Sigmoid colon (tissue), 7 donors: ENCODE measurements at places on chromosomes 13 and 19. TPM values are rescaled to one million over a fixed set of nuclear protein-coding genes. Genes with fewer than 3 reads are reported as not detected.

Gene IFNL3
- total RNA-seq, result not detected

DNA sequence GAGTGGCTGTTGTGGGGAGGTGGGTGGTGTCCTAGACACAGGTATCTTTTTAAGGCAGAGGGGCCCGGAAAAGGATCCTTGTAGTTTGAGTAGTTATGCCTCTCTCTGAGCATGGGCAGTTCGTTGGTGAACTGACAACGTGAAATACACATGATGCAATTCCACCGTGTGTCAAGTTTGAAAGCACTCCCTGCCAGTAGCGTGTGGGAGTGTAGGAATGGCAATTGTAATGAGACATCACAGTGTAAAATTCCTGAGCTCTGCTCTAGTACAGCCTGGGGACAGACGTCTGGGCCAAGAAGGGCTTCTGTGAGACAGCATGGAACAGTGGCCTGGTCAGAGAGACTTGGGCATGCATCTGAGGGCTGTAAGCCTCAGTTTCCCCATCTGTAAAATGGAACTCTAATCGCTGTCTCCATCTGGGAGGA lies 10.4 kb upstream of the ASF1B start:
- no peaks in the 10 kb centered on the region for H3K27me3 ChIP-seq
- H3K4me1 ChIP-seq, result peaks cover 32% of the 10 kb centered on the region
- no peak for DNase-seq

- H3K4me1 ChIP-seq, result peaks cover 3% of the 10 kb centered on the region
- H3K4me3 ChIP-seq, result no peak overlapping the region
- peaks cover 64% of the 10 kb centered on the region for H3K36me3 ChIP-seq
- H3K27me3 ChIP-seq, result no peaks in the 10 kb centered on the region
Measured at GRCh38 chr19:49558591-49558990, 21.8 kb downstream of the NOSIP start.

GRCh38 chr19:42370626-42371175 lies 19.4 kb downstream of the CNFN start:
- H3K27me3 ChIP-seq, result no peaks in the 10 kb centered on the region
- no peak overlapping the region for H3K27ac ChIP-seq
- no peak overlapping the region for H3K4me3 ChIP-seq
- H3K36me3 ChIP-seq, result peaks cover 10% of the 10 kb centered on the region

Gene CERS4
- total RNA-seq, result 29.9 TPM

Gene CNFN
- not detected for total RNA-seq

Gene BRCA2
- total RNA-seq, result 0.49 TPM

GRCh38 chr19:30070198-30070967 lies 128.3 kb downstream of the URI1 start:
- DNase-seq, result peak; percentile 52
- H3K36me3 ChIP-seq, result no peaks in the 10 kb centered on the region
- no peak overlapping the region for H3K4me3 ChIP-seq
- H3K4me1 ChIP-seq, result no peaks in the 10 kb centered on the region

- no peak overlapping the region for H3K4me3 ChIP-seq
- H3K27me3 ChIP-seq, result no peaks in the 10 kb centered on the region
- H3K27ac ChIP-seq, result no peak overlapping the region
- H3K4me1 ChIP-seq, result peaks cover 15% of the 10 kb centered on the region
- no peak for DNase-seq
- no peaks in the 10 kb centered on the region for H3K36me3 ChIP-seq
Measured at GRCh38 chr13:79655509-79655908, 174.6 kb downstream of the NDFIP2 start.

DNA sequence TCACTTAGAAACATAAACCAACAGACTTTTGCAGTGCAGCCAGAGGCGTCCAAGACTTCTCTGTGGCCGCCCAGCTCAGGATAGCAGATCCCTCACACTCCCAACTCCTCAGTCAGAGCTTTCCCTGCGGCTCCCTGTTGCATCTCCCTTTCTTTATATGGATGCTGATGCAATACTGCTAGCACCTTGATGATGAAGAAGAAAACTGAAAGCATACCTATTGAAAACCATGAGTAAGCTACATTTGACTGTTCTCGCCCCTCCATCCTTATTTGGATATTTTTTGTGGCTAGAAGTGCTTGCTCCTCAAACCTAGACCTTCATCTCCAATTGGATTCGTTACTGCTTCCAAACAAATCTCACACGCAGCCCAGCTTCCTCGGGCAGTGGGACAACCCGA lies 57.3 kb upstream of the UBL3 start:
- DNase-seq, result no peak
- H3K27me3 ChIP-seq, result no peaks in the 10 kb centered on the region
- no peak overlapping the region for H3K4me3 ChIP-seq
- H3K4me1 ChIP-seq, result no peaks in the 10 kb centered on the region

DNA sequence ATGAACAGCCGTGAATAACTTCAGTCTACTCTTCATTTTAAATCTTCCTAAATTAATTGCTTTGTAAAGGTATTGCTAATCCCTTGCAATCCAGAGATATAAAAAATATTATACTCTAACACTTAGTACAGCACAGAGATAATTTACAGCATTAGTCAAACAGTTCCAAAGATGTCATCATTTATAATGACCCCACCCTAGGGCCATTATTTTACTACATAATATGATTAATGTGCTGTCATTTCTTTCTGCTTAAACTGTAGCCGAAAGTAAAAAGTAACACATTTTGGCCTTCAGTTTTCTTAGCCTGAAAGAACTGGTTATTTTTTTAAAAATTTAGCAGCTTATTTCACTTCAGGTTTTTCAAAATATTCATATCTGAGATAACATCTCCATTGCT lies 256.3 kb upstream of the RFC3 start:
- DNase-seq, result no peak
- peak overlapping the region; percentile 32 for H3K27ac ChIP-seq
- peaks cover 29% of the 10 kb centered on the region for H3K4me1 ChIP-seq
- no peaks in the 10 kb centered on the region for H3K36me3 ChIP-seq

DNA sequence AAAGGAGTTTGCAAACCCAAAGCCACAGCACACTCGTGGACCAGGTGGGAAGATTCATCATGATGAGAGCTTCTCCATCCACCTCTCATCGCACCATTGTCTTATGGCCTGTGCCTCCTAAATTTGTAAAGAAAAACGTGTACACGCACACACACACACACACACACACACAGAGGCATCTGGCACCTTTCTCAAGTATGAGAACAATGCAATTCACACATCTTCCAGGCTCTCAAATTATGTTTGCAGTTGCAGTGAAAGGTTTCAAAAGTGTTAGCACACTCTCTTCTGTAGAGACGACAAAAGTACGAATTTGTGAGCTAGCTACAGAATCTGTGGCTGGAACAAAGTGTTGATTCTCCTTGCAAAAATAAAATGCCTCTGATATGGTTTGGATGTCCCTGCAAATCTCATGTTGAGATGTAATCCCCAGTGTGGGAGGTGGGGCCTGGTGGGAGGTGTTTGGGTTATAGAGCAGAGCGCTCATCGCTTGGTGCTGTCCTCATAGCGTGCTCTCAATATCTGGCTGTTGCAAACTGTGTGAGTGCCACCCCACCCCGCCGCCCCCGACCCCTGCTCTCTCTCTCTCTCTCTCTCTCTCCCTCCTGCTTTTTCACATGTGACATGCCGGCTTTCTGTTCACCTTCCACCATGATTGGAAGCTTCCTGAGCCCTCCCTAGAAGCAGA lies 21.8 kb upstream of the RAB20 start:
- no peak overlapping the region for H3K27ac ChIP-seq
- no peak overlapping the region for H3K4me3 ChIP-seq
- no peaks in the 10 kb centered on the region for H3K27me3 ChIP-seq
- no peaks in the 10 kb centered on the region for H3K4me1 ChIP-seq
- H3K36me3 ChIP-seq, result no peaks in the 10 kb centered on the region

- no peak overlapping the region for H3K27ac ChIP-seq
- no peak for DNase-seq
- no peak overlapping the region for H3K4me3 ChIP-seq
- no peaks in the 10 kb centered on the region for H3K4me1 ChIP-seq
- H3K27me3 ChIP-seq, result no peaks in the 10 kb centered on the region
- H3K36me3 ChIP-seq, result no peaks in the 10 kb centered on the region
Measured at GRCh38 chr19:45200568-45200967, 22.0 kb downstream of the BLOC1S3 start.

DNA sequence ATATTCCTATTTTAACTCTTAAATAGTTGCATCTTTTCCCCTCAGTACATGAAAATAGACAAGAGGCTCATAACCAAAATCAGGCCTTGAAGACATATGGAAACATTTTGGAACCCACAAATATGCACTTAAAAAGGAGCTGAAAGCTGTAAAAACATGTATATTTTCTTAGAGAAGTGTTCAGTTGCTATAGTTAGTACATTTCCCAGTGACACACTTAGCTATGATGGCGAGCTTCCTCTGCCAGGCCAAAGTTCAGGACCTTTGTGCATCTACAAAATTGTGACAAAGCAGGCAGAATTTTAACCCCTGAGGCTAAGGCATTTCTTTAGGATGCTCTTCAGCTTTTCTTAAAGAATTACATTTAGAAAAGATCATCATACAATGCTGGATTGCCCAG lies 54.5 kb downstream of the RCBTB2 start:
- H3K36me3 ChIP-seq, result no peaks in the 10 kb centered on the region
- no peaks in the 10 kb centered on the region for H3K27me3 ChIP-seq
- no peak for DNase-seq
- no peak overlapping the region for H3K4me3 ChIP-seq
- H3K4me1 ChIP-seq, result no peaks in the 10 kb centered on the region
- H3K27ac ChIP-seq, result no peak overlapping the region

- peak overlapping the region; percentile 99 for H3K27ac ChIP-seq
- peaks cover 78% of the 10 kb centered on the region for H3K4me1 ChIP-seq
- H3K27me3 ChIP-seq, result no peaks in the 10 kb centered on the region
- H3K36me3 ChIP-seq, result peaks cover 6% of the 10 kb centered on the region
- peak; percentile 99 for DNase-seq
- peak overlapping the region; percentile 35 for H3K4me3 ChIP-seq
Measured at GRCh38 chr19:55113570-55114039, 3.8 kb downstream of the PPP1R12C start.

DNA sequence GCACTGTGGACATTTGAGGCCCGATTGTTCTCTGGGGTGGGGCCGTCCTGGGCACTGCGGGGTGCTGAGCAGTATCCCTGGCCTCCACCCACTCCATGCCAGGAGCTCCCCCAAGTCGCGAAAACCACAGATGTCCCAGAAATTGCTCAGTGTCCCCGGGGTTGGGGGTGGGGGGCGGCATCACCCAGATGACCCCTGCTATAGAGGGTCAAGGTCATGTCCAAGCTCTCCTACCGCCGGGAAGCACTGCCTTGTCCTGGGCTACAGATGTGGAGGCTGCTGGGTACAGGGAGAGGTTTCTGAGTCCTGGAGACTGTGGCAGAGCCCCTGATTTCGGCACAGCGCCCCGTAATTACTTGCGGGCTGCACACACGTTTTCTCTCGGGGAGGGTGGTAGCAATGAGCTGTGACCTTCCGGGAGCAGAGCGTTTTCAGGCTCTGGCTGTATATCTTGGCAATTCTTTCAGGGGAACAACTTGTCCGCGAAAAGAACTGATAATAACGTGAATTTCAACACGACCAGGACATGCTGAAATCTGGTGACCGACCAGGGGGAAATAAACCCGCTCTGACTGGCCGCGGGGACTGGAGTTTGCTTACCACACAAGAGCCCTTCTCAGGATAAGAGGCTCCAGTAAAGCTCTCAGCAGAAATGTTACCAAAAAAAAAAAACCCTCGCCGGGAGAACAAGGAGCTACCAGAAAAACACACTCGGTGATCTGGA lies 68.1 kb downstream of the GNG7 start:
- peak overlapping the region; percentile 47 for H3K27ac ChIP-seq
- H3K4me3 ChIP-seq, result no peak overlapping the region
- DNase-seq, result no peak
- H3K27me3 ChIP-seq, result no peaks in the 10 kb centered on the region

Gene TLE6
- not detected for total RNA-seq

GRCh38 chr13:95480791-95481780 lies 71.4 kb upstream of the CLDN10 start:
- peaks cover 7% of the 10 kb centered on the region for H3K4me1 ChIP-seq
- H3K27me3 ChIP-seq, result no peaks in the 10 kb centered on the region
- H3K36me3 ChIP-seq, result no peaks in the 10 kb centered on the region
- no peak overlapping the region for H3K27ac ChIP-seq
- H3K4me3 ChIP-seq, result no peak overlapping the region

DNA sequence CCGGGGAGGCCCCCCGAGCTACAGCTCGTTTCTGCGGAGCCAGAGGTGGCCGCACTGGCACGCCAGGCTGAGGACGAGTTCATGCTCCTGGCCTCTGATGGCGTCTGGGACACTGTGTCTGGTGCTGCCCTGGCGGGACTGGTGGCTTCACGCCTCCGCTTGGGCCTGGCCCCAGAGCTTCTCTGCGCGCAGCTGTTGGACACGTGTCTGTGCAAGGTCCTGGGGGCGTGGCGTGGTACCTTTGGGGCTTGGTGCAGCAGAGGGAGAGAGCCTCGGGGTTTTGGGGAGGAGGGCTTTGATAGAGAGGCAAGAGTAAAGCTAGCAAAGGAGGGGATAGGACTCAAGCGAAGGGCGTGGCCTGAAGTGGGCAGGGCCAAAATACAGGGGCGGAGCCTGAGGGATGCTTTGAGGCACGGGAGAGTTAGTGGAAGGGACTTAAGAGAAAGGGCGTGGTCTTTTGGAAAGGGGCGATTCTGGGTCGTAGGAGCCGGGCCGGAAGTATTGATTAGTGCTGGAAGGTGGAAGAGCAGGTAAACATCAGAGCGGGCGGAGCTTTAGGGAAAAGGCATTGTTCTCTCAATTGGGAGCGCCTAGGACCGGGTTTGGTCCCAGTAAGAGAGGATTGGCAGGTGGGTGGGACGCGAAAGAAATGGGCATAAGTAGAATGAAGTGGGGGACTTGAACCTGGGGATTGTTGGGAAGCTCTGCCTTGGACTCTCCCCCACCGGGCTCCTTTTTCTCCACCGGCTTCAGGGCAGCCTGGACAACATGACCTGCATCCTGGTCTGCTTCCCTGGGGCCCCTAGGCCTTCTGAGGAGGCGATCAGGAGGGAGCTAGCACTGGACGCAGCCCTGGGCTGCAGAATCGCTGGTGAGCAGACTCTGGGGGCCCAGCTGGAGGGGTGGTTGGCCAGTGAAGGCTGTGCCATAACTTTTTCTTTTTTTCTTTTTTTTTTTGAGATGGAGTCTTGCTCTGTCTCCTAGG lies 1.2 kb downstream of the PPM1N start:
- peaks cover 33% of the 10 kb centered on the region for H3K4me1 ChIP-seq
- DNase-seq, result no peak
- H3K27me3 ChIP-seq, result peaks cover 11% of the 10 kb centered on the region
- no peaks in the 10 kb centered on the region for H3K36me3 ChIP-seq

- no peaks in the 10 kb centered on the region for H3K36me3 ChIP-seq
- no peaks in the 10 kb centered on the region for H3K27me3 ChIP-seq
- DNase-seq, result no peak
- no peak overlapping the region for H3K4me3 ChIP-seq
- H3K27ac ChIP-seq, result peak overlapping the region; percentile 34
Measured at GRCh38 chr13:21079761-21080592, 18.6 kb upstream of the LATS2 start.

Gene ZNF749
- 1.9 TPM for total RNA-seq
